ENCODE measurements at places on chromosomes 2 and 18. TPM values are rescaled to one million over a fixed set of nuclear protein-coding genes. Genes with fewer than 3 reads are reported as not detected.

The CLEC4F gene
- total RNA-seq, result 0.25 TPM

DNA sequence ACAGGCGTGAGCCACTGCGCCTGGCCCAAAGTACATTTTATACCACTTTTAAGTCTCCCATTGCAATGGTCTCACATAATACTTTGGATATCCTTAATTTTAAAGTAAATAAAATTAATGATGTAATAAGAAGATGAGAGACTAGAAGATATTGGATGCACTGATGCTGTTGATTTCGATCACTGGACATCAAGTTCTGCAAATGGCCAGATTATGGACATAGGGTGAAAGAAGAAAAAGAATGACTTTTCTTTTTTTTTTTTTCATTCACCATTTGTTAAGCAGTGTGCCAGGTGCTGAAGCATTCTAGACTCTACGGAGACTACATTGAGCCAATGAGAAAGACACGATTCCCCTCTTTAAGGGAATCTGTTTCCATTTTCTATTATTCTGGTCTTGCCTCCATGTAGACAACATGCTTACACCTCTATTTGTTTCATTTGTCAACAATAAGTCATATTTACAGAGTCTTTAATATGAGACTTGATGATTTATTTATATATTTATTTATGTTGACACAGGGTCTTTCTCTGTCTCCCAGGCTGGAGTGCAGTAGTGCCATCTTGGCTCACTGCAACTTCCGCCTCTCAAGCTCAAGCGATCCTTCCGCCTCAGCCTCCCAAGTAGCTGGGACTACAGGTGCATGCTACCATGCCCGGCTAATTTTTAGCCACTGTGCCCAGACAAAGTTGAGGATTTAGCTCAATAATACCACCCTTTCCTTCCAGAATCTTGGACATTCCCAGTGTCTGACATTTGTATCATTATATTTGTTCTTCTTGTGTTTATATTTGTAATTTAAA is 23.7 kb downstream of the FN1 start:
- DNase-seq, result no peak

DNA sequence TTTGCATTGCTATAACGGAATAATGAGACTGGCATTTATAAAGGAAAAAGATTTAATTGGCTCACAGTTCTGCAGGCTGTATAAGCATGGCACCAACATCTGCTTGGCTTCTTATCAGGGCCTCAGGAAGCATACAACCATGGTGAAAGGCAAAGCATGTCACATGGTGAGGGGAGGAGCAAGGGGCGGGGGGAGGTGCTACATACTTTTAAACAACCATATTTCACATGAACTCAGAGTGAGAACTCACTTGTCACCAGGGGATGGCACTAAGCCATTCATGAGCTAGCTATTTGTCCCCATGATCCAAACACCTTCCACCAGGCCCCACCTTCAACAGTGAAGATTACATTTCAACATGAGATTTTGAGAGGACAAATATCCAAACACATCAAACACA is 188.7 kb downstream of the MBD5 start:
- DNase-seq, result no peak

DNA sequence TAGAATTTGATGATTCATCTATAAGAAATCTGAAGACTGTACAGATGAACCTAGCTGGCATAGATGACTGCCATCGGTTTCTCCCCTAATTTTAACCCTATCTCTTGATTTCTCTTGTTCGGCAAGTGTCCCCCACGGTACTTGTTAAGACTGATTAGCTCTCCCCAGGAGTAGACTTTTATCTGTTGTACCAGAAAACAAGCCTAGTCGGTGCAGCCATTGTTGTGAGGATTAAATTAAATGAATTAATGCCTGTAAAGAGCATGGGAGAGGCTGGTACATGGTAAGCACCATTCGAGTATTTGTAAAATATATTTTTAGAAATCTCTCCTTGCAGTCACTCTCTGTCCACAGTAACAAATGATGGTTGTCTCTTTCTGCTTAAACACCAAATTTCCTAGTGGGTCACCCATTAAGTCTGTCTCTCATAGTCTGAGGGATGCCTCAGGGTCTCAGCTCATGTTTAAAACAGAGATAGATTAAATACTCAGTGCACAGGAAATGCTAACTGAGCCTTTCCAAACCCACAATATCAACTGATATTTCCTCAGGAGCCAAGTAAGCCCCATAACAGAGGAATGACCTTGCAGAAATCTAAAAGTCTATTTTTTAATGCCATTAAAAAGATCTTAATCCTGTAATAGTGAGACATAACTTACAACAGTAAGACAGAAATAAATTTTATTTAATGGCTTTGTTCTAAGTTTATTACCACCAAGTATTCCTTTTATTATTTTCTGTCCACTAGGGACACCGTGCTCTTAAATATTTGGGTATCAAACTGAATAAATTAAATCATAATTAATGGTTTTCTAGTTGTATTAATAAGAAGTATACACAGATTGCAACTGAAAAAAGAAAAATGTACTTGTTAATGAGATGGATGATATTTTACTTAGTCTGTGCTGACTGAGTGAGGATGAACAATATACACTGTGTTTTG is 2.9 kb upstream of the B4GALT6 start:
- DNase-seq, result no peak

Data from left ventricle myocardium superior (tissue), 1 donor.